ENCODE measurements at places on chromosomes 11 and 22.

DNA sequence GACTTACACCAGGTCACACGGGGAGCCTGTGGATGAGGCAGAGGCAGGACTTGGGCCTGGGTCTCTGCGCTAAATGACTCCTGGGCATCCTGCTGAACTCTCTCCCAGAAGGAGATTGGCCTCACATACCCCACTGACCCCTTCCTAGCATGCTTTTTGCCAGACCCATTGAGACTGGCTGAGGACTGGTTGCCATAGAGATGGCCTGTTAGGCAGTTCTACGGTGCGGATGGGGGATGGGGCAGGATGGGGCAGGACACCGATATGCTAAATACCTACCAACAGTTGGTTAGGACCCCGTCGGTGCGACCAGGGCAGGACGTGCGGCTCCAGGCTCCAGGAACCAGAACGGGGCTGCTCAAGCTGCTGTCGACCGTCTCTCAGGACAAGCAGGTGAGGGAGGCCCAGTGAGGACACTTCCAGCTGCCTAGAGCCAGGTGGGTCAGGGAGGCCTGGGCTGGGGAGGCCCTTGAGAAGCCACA, at the start of gene TSGA10IP:
TSS of gene TSGA10IP (plus strand) at position 51 of the 482 bp plus-strand sequence. CDS start at position 247, 196 bp downstream.
- DNase-seq = no peak

- no peak for DNase-seq
Measured at GRCh38 chr11:88979641-88980040, 86.1 kb downstream of the GRM5 start.

DNA sequence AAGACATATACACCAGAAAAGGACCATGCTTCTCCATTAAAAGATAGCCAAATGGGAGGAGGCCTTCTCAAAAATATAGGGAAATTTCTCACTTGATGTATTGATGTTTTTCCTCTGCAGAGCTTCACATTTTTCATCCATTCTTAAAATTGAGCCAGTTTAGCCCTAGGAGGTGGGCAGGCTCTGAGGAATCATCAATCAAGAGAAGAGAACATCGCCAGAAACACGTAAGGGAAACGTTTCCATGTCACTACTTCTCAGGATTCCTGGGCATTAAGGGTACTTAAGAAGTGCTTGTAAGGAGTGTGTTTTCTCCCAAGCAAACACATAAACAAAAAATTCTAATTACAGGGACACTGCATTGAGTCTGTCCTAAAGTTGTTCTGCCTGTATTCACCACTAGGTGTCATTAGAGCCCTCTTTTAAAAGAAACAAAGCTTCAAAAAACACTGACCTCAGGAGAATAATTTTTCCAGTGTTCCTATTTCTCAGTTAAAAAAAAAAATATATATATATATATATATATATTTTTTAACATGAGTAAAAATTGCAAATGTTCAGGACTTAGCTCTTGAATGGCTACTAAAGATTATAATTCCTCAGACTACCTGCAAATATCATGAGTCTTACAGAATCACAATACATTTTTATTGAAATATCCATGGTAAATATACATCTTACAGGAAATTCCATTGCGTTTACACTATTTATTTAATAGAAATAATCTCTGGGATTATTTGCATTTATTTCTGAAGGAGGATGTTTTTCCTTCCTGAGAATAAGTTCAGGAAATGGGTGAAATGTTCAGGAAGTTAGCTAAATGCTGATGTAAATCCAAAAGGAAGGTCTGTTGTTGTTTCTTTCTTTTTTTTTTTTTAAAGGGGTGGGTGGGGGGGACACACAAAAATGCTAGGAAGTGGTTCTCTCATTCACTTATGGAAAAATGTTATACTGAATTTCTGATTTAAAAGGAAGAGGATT, 16.0 kb downstream of the FZD4 start:
- DNase-seq = no peak

DNA sequence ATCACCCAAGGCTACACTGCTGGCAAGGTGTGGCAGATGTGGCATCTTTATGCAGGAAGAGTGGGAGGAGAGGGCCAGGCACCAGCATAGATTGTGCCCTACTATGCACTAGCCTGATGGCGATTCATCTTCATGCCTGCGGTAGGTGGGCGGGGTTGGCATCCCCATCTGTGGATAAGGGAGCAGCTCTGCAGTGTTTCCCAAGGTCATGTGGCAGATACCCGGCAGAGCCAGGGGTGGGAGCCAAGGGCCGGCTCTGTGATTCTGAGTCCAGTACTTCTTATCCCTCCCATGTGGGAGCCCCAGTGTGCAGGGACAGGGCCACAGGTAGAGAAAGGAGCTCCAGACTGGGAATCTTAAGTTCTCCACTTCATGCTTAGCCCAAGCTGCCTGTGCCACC, 20.0 kb downstream of the CD82 start:
- DNase-seq = no peak

GRCh38 chr11:120316880-120317688, 8.0 kb upstream of the TLCD5 start:
- DNase-seq = no peak

GRCh38 chr11:47928426-47928825, 51.9 kb upstream of the PTPRJ start:
- DNase-seq = no peak

DNA sequence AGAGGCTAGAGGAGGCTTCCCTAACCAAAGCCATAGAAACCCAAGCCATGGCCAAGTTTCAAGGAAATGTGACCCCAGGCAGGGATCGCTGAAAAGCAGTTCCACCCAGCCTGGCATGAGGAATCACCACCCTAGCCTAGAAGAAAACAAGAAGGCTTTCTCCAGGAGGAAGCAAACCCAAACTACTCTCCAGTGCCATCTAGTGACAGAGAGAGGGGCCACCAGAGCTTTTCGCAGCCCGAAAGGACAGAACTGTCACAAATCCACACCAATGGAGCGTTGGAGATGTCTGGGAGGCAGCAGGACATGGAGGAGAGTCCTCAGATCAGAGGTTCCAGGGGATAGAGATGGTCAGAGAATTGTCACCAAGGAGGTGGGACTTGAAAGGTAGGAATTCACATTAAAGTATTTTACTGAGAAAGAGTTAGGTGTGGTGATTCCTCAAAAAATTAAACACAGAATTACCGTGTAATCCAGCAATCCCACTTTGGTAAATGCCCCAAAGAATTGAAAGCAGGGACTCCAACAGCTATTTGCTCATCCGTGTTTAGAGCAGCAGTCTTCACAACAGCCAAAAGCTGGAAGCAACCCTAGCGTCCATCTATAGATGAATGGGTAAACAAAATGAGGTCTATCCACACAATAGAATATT, 67.3 kb upstream of the NUP50 start:
- no peak for DNase-seq

GRCh38 chr11:33445761-33446161, 188.6 kb downstream of the HIPK3 start:
- DNase-seq = no peak

- no peak for DNase-seq
Measured at GRCh38 chr22:28095316-28096095, 176.4 kb upstream of the PITPNB start.

GRCh38 chr22:27596133-27596870, 205.3 kb downstream of the MN1 start:
- DNase-seq = no peak

DNA sequence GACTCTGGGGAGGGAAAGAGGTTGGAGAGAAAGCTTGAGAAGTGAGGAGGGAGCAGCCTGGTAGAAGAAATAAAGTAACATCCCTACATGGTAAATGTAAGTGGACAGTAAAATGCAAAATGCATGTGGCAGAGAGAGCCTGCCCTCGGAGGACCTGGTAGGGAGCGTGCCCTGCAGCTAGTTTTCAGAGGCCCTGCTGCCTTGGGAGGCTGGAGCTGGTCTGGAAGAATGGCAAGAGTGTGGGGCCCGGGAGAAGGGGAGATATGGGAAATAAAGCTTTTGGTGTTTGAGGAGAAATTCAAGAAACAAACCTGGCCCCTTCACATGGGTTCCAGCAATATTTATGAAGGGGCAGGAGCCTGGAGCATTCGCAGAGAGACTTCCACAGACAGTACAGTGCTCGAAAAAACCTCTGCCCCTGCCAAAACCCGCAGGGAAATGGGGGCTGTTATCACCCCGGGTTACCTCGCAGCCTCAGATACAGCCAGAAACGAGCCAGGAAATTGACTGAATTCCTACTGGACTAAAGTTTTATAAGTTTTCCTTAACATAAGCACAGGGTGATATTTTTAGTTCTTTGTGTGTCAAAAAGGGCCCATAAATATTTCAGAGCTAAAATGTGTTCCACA, 363.0 kb downstream of the TENM4 start:
- DNase-seq = no peak

DNA sequence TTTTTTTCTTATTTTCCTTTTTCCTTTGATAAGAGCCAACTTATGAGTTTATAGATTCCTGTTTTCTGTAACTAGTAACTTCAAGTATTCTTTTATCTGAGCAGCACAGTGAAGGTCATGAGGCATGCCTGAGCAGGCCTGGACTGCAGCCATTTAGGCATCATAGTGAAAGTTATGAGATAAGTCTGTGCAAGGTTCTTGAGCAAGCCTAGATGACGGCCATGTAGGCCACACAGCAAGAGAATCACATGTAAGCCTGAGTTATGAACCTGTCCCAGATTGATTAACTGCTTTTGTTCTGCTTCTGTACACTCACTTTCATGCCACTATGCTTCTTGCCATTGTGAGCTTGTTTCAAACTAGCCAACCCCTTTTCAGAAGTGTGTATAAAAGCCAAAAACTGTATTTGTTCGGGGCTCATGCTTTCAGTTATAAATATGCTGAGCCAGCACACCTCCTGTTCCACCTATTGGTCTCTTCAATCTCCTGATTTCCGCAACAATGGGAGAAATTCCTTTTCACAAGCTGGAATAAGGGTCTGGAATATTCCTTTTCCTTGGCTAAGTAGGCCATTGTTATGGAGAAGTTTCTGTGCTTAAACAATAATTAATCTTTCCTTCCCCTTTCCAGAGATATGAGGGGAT, 745.7 kb downstream of the FAM181B start:
- no peak for DNase-seq

DNA sequence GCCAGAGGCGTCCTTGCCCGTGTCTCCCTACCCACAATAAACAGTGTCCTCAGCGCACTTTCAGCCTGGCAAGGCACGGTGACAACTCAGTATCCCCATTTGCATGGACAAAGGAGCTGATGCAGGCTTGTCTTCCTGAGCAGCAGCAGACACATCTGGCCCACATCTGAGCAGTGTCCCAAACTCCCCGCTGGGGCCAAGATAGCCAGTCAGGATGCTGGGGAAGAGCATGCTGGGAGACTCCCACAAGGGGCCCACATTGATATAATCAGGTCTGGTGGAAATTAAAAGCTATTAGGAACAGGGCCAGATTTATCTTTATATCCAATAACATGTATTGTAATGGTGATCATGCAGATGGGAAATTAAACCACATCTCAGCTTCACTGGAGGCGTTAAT, 24.7 kb downstream of the DSCAML1 start:
- no peak for DNase-seq

- DNase-seq = no peak
Measured at GRCh38 chr11:5923427-5923776, 18.6 kb upstream of the OR56A3 start.

DNA sequence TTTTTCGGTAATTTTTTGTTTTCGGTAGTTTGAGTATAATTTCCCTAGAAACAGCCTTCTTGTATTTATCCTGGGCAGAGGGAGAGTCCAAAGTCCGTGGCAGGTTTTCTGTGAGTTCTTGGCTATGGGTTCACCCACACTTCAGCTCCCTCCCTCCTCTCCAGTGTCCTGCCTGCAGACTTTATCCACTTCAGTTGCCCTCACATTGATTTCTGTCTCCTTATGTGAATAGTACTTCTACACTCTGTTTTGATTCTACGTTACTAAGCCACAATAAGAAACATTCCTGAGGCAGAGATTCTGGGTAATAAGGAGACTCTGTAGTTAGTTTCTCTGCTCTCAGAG, 868.6 kb downstream of the METTL15 start:
- no peak for DNase-seq

DNA sequence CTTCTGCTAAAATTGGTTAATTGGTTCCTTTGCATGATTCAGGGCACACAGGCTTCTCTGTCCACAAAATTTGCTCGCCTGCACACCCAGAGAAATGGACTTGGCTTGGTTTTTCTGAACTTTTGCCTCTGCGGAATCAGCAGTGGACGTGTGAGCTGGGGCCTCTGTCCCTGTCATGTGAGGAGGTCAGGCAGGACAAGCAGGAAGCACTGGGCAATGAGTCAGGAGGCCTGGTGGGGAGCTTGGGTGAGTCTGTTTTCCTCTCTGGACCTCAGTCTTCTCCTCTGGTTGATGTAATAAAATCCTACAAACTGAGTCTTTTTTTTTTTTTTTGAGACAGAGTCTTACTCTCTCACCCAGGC, 10.4 kb upstream of the CELSR1 start:
- no peak for DNase-seq

- no peak for DNase-seq
Measured at GRCh38 chr11:132639986-132640385, 892.3 kb downstream of the OPCML start.

DNA sequence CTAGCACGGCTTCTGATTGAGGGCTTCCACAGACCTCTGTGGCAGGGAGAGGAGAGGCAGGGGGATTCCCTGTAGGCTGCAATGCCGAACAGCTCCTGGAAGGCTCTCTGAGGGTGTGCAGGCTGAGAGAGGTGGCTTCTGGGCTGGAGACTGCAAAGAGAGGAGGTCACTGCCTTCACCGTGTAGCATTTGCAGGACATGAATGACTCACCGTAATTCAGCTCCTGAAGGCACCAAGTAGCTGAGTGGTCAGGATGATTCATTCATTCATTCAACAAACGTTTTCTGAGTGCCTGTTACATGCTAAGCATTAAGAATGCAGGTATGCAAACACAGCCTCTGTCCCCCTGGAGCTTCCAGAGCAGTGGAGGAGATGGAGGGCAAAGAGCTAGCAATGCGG, 18.0 kb upstream of the EIF3D start:
- DNase-seq = no peak

DNA sequence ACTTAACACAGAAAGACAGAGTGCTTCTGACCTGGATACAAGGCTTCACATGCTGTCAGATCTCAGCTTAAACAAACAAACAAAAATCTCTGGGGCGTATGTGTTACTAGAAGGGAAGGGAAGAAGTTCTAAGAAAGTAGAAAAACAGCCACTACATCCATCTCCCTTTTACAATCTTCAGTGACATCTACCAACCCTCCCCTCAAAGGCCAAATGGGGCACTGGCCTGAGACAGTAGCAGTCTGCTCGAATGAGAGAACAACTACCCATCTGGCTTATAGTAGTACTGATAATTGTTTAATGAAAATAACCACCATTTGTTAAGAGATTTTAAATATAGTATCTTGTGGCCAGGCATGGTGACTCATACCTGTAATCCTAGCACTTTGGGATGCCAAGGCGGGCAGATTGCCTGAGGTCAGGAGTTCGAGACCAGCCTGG, 29.4 kb downstream of the CCDC83 start:
- no peak for DNase-seq

- DNase-seq = no peak
Measured at GRCh38 chr22:24553597-24554312, 1.2 kb downstream of the GUCD1 start.

DNA sequence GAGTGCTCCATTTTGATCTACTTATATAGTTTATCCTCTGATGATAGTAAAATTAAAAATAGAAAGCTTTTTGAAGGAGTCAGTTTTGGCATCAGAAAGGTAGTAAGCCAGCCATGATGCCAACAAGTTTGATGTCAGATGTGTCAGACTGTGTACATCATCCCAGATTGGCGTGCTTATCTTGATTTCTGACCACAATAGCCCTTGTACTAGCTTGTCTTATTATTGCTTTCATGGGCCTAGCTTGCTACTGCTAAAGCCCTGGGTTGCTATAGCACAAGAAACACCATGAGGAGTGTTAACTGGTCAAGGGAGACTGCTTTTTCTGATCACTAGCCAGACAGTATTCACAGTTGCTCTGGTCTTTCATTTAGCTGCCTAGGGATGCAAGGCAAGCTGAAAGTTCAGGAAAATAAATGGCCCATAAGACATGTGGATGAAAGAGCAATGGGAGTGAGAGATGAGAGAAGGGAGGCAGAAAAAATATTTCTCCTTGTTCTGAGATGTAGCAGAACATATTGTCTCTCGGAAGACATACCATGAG, 1038.5 kb downstream of the JRKL start:
- no peak for DNase-seq
